Fibroblast of upper back skin (primary cell): ENCODE measurements at places on chromosomes 3 and 15.

DNA sequence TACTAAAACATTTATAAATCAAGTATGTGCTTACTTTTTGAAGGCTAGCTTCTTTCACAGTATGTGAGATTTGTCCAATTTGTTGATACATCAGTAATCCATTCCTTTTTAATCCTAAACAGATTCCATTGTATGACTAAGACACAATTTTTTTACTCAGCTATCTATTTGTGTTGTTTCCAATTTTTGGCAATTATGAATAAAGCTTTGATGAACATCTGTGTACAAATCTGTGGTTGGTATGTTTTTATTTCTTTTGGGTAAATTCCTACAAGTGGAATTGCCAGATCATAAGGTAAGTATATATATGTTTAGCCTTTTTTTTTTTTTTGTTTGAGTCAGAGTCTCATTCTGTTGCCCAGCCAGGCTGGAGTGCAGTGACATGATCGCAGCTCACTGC is 56.2 kb upstream of the VEPH1 start:
- peak; percentile 13 for DNase-seq

- peak; percentile 34 for DNase-seq
Measured at GRCh38 chr3:46378426-46378942, 7.7 kb downstream of the CCR5 start.

- DNase-seq, result no peak
Measured at GRCh38 chr3:45870099-45870498, 16.2 kb upstream of the CCR9 start.

- DNase-seq, result no peak
Measured at GRCh38 chr3:191387441-191388077, 57.2 kb upstream of the UTS2B start.
